ENCODE measurements at places on chromosomes 2 and 18. TPM values are rescaled to one million over a fixed set of nuclear protein-coding genes. Genes with fewer than 3 reads are reported as not detected.

The FAM228A gene
- total RNA-seq, result 1.1 TPM

The PCARE gene
- 0.22 TPM for total RNA-seq

The NGEF gene
- 1.3 TPM for total RNA-seq

The GPATCH11 gene
- 4.9 TPM for total RNA-seq

The MSGN1 gene
- not detected for total RNA-seq

The MYCN gene
- total RNA-seq, result 69.1 TPM

GRCh38 chr18:35143622-35144596, 96.9 kb upstream of the ZNF397 start:
- DNase-seq, result no peak
- H3K4me1 ChIP-seq, result no peaks in the 10 kb centered on the region
- peaks cover 11% of the 10 kb centered on the region for H3K36me3 ChIP-seq
- H3K27ac ChIP-seq, result no peak overlapping the region
- H3K27me3 ChIP-seq, result no peaks in the 10 kb centered on the region
- no peak overlapping the region for H3K4me3 ChIP-seq

DNA sequence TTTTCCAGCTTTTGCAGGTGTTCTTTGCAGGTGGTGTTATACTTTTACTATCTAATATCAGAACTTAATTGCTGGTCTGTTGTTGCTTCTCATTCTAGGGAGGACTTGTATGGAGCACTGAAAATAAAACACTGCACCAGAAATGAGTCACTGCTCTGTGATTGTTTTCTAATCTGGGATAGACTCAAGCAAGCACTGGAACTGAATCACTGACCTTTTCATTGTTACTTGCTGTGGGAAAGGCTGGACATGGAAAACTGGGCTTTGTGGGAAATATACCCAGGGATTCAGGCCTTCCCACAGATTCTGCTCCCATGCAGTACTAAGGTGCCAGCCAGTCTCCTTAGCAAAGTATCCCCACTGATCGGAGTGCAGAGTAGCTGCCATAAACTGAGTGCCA, 470.0 kb upstream of the GCFC2 start:
- H3K36me3 ChIP-seq, result peaks cover 2% of the 10 kb centered on the region
- DNase-seq, result no peak
- H3K27ac ChIP-seq, result no peak overlapping the region

GRCh38 chr2:238847419-238847801, 475 bp upstream of the TWIST2 start:
- peak overlapping the region; percentile 55 for H3K4me3 ChIP-seq
- peaks cover 87% of the 10 kb centered on the region for H3K27me3 ChIP-seq
- DNase-seq, result no peak
- peaks cover 18% of the 10 kb centered on the region for H3K4me1 ChIP-seq

DNA sequence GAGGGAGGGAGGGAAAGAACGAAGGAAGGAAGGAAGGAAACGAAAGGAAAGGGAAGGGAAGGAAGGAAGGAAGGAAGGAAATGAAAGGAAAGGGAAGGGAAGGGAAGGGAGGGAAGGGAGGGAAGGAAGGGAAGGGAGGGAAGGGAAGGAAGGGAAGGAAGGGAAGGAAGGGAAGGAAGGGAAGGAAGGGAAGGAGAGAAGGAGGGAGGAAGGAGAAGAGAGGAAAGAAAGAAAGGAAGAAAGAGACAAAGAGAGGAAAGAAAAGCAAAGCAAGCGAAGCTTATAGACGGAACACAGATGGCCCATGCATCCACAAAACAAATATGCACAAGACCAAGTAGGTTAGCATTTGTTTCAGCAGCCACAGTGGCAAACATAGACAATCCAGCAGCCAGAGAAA, 20.4 kb upstream of the GALNT3 start:
- no peak overlapping the region for H3K27ac ChIP-seq
- H3K4me3 ChIP-seq, result no peak overlapping the region
- no peak for DNase-seq
- no peaks in the 10 kb centered on the region for H3K27me3 ChIP-seq
- H3K36me3 ChIP-seq, result no peaks in the 10 kb centered on the region

DNA sequence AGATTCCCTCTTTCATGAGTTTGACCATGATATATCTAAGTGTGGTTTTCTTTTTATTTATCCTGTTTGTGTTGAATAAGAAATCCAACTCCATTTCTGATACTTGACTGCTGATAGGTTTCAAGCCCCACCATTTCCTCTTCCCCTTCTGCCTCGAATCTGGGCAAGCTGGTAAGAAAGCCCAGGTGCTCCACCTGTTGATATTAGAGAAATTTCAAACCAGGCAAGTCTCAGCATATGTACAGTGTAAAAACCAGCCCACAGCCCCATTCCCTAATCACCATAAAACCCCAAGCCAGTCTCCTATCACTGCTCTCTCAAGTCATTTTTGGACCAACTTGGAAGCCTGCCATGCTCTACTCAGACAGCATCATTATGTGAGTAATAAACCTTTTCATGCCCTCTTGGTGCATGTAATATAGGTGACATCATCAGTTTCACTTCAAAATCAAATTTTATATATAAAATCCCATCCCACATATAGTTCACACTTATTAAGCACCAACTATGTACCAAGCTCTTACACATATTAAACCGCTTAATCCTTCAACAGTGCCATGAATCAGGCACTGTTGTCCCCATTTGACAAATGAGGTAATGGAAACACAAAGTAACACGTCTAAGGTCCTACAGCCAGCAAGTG, 46.6 kb downstream of the SMAD2 start:
- H3K4me1 ChIP-seq, result peaks cover 57% of the 10 kb centered on the region
- DNase-seq, result no peak
- no peak overlapping the region for H3K4me3 ChIP-seq
- H3K36me3 ChIP-seq, result peaks cover 29% of the 10 kb centered on the region
- H3K27ac ChIP-seq, result peak overlapping the region; percentile 87

- no peak overlapping the region for H3K4me3 ChIP-seq
- peaks cover 26% of the 10 kb centered on the region for H3K4me1 ChIP-seq
- no peak for DNase-seq
Observed at GRCh38 chr18:565562-566061, 14.6 kb upstream of the CETN1 start.

DNA sequence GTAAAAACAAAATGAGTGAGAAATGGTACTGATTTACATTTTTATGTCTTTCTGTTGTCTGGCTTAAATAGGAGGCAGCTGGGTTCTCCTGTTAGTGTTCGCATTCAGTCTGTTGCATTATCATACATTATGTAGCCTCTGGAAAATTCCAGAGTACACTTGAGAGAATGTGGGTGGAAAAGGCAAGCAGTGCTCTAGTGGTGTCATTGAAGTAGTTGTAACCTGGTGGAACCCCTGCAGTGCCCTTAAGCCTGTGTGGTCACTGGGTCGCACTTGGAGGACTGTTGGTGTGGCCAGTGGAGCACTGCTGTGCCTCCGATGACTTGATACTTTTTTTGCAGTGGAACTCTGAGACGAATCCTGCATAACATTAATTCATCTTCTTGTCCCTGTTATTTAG, 52.4 kb downstream of the USP14 start:
- H3K27me3 ChIP-seq, result no peaks in the 10 kb centered on the region
- DNase-seq, result no peak
- H3K27ac ChIP-seq, result no peak overlapping the region
- H3K4me1 ChIP-seq, result no peaks in the 10 kb centered on the region
- peaks cover 50% of the 10 kb centered on the region for H3K36me3 ChIP-seq

DNA sequence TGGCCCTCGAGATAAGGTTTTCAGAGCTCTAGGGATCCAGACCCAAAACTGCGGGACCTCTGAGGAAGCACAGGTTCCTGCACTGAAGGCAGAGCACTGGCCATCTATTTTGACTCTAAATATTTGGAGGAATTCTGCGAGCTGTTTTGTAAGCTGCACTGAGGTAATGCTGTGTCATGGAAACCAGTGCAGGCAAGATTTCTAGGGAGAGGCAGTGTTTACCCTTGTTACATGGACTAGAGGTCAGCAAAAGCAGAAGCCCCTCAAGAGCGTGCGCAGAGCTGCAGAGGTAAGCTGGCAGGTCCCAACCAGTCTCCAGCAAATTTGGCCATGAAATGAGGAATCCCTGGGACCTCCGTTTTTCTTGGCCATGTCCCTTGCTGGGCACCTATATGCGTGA, 137.3 kb downstream of the RNF152 start:
- peaks cover 4% of the 10 kb centered on the region for H3K4me1 ChIP-seq
- no peak overlapping the region for H3K27ac ChIP-seq
- no peak overlapping the region for H3K4me3 ChIP-seq

DNA sequence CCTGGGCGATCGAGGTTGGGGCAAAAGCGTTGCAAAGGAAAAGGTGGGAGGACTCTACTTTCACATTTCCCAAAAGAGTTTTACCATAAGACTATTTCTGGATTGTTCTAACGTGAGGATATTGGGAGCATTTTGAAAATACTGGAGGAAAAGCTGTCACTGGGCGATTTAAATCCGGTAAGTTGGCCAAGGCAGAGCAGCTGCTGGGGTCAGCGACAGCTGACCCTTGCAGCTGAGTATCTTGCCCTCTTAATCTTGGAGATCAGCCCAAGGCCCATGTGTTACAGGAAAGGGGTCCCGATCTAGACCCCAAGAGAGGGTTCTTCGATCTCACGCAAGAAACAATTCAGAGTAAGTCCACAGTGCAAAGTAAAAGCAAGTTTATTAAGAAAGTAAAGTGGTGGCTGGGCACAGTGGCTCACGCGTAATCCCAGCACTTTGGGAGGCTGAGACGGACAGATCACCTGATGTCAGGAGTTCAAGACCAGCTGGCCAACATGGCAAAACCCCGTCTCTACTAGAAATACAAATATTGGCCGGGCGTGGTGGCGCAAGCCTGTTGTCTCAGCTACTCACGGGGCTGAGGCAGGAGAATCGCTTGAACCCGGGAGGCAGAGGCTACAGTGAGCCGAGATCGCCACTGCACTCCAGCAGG, 964 bp upstream of the ST3GAL5 start:
- peak overlapping the region; percentile 90 for H3K4me3 ChIP-seq
- peaks cover 2% of the 10 kb centered on the region for H3K36me3 ChIP-seq
- peaks cover 63% of the 10 kb centered on the region for H3K4me1 ChIP-seq
- H3K27ac ChIP-seq, result peak overlapping the region; percentile 96
- H3K27me3 ChIP-seq, result no peaks in the 10 kb centered on the region

- H3K4me3 ChIP-seq, result no peak overlapping the region
- H3K27ac ChIP-seq, result no peak overlapping the region
- no peaks in the 10 kb centered on the region for H3K36me3 ChIP-seq
Observed at GRCh38 chr18:46688853-46689525, 32.0 kb upstream of the LOXHD1 start.

- H3K36me3 ChIP-seq, result no peaks in the 10 kb centered on the region
- no peak for DNase-seq
- H3K27me3 ChIP-seq, result no peaks in the 10 kb centered on the region
- H3K4me3 ChIP-seq, result no peak overlapping the region
- no peak overlapping the region for H3K27ac ChIP-seq
- H3K4me1 ChIP-seq, result peaks cover 7% of the 10 kb centered on the region
Observed at GRCh38 chr2:64919261-64919660, 69.9 kb upstream of the SLC1A4 start.

- H3K27ac ChIP-seq, result no peak overlapping the region
- H3K4me1 ChIP-seq, result peaks cover 13% of the 10 kb centered on the region
- peaks cover 3% of the 10 kb centered on the region for H3K36me3 ChIP-seq
- no peak overlapping the region for H3K4me3 ChIP-seq
Observed at GRCh38 chr2:25160376-25160775, 8.0 kb downstream of the POMC start.

DNA sequence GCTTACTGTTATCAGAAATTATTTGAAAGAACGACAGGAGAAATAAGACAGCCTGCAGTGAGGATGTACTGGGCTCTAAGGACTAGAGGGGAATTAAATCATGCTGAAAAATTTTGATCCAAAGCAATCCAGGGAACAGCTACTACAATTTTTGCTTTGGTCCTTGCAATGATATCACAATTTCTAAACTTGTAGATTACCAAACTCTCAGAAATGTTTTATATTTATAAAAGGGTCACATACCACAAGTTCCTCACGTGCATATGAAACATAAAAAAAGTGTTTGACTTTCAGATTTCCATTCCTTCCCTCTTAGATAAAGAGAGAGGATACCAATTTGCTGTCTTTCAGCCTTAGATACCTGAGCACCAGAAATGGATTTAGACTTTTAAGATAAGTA, 261.2 kb downstream of the STK39 start:
- peaks cover 12% of the 10 kb centered on the region for H3K36me3 ChIP-seq
- H3K27me3 ChIP-seq, result no peaks in the 10 kb centered on the region
- H3K4me3 ChIP-seq, result no peak overlapping the region
- H3K4me1 ChIP-seq, result peaks cover 11% of the 10 kb centered on the region
- H3K27ac ChIP-seq, result no peak overlapping the region
- no peak for DNase-seq

GRCh38 chr2:29164091-29164846, 49.1 kb downstream of the CLIP4 start:
- no peak overlapping the region for H3K4me3 ChIP-seq
- H3K27me3 ChIP-seq, result no peaks in the 10 kb centered on the region
- peaks cover 8% of the 10 kb centered on the region for H3K4me1 ChIP-seq
- DNase-seq, result no peak

DNA sequence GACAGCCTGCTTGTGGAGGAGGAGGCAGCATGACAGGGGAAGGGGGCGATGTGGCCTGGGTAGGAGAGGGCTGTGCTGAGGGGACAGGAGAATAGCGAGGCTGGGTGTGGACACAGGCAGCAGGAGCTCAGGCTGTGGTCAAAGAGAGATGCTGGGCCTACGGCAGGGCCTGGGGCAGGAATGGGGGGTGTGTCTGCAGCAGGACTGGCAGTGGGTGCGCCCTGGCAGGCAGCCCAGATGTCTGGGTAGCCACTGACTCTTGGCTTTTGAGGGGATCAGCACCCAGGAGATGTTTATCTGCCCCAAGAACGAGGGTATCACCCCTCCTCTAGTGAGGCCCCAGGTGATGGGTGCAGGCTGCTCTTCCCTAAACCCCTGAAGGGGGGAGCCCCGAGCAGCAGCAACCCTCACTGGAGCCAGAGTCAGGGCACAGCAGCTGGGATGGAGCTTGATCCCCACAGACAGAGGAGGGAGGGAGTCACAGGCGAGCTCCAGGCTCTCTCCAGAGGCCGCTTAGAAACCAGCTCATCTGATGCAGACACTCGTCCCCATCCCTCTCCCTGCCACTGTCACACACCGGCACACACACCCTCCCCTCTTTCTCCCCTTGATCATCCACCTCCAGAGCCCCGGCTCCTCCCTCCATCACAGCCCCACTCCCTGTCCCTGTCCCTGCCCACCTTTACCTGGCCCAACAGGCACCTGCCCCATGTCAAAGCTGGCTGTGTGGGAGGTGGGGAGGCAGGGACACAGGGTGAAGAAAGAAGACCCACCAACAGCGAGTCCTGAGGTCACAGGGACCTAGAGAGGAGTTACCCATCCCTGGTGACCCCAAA, 29.8 kb upstream of the TNS1 start:
- no peak overlapping the region for H3K27ac ChIP-seq
- H3K4me3 ChIP-seq, result no peak overlapping the region
- H3K27me3 ChIP-seq, result peaks cover 47% of the 10 kb centered on the region
- H3K36me3 ChIP-seq, result no peaks in the 10 kb centered on the region
- peaks cover 6% of the 10 kb centered on the region for H3K4me1 ChIP-seq
- no peak for DNase-seq

GRCh38 chr2:171260471-171261424, 100.1 kb upstream of the TLK1 start:
- H3K4me1 ChIP-seq, result peaks cover 2% of the 10 kb centered on the region
- H3K4me3 ChIP-seq, result no peak overlapping the region
- no peaks in the 10 kb centered on the region for H3K27me3 ChIP-seq
- DNase-seq, result no peak

All from mesothelial cell of epicardium (in vitro differentiated cells).